ENCODE measurements at places on chromosomes 1 and 21.

GRCh38 chr1:31752258-31752657 is 11.9 kb downstream of the ADGRB2 start:
- DNase-seq, result no peak

GRCh38 chr1:9586147-9586766 is 2.5 kb upstream of the TMEM201 start:
- DNase-seq, result no peak

- no peak for DNase-seq
Measured at GRCh38 chr1:26861286-26861701, 1.7 kb upstream of the SFN start.

GRCh38 chr1:93416183-93416582 is 31.7 kb upstream of the FNBP1L start:
- DNase-seq, result no peak

DNA sequence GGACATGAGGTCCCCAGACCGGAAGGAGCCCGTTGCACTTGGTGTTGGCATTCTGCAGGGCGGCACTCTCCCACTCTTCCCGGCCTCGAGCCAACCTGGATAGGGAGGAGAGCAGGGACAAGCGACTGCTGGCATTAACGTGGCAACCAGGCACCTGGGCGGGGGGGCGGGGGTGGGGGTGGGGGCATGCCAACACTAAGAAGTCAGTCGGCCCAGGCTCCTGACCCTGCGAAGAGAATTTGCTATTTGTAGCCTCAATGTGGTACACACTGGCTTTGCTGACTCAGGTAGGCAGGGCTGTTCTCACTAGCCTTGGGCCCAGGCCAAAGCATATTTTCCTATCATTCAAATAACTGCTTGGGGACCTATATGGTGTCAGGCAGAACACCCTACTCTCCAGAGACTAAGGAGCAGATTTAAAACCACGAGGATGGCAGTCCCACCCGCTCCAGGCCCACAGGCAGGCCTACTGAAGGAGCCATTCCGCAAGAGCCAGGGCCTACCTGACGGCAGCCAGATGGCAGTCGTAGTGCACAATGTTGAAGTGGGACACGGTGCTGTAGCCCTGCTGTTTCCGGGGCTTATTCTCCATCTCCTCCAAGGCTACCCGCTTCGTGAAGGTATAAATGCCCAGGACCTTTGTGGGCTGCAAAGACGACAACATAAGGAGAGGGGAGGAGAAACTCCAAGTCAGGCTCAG is 123.7 kb downstream of the UBR4 start:
- DNase-seq, result no peak

DNA sequence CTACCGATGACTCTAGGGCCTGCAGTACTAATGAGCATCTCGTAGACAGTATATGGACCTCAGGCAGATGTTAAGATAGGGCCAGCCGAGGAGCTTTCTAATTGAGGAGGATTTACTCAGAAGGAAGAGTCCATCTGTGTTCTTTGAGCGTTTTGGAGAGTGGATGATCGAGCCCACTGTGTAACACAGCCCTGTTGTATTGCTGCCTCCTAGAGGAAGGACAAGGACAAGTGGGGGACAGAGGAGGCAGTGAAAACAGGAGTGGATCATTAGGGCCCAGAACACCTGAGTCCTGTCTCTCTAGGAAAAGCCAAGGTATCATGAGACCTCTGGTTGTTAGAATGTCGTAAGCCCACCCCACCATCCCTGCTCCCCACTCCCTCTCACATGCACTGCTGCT is 62.9 kb downstream of the TBX19 start:
- no peak for DNase-seq

DNA sequence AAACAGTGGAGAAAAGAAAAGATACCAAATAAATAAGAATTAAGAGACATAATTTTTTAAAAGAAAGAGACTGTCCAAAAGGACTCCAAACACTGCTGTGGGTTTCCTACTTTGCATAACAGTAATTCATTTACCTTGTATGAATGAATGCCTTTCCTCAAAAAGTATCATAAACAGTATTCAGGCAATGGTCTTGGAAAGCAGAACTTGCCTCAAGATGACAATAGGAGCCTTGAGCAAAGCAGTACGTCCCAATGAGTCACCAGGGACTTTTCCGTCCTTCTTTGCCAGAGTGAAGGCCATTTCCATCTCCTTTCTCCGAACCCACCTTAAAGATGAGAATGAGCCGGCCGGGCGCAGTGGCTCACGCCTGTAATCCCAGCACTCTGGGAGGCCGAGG is 186.4 kb downstream of the ZBTB18 start:
- no peak for DNase-seq

- DNase-seq, result no peak
Measured at GRCh38 chr1:187143783-187144182, 315.0 kb downstream of the PLA2G4A start.

DNA sequence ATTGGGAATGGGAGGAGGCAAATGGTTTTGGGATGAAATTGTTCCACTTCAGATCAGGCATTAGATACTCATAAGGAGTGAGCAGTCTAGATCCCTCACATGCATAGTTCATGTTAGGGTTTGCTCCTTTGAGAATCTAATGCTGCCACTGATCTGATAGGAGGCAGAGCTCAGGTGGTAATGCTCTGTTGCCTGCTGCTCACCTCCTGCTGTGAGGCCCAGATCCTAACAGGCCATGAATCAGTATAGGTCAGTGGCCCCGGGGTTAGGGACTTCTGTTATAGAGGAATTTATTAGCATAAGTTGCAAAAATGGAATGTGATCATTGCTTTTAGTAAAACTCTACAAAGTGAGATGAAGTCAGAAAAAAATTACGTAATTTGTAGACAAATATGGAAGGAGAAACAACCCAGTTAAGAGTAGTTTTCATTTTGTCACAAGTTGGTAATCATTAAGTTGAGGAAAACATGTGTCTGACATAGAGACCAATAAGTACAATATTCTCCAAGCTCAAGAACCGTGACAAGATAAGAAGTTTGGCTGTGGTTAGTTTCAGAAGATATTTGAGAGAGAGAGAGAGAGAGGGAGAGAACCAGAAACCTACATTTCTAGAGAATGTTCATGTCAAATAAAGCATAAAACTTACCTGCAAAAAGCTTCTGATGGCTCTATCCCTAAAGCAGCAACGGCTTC is 689.7 kb upstream of the PRMT6 start:
- DNase-seq, result no peak
